Hematopoietic multipotent progenitor cell (in vitro differentiated cells): ENCODE measurements at places on chromosomes 13 and 19.

DNA sequence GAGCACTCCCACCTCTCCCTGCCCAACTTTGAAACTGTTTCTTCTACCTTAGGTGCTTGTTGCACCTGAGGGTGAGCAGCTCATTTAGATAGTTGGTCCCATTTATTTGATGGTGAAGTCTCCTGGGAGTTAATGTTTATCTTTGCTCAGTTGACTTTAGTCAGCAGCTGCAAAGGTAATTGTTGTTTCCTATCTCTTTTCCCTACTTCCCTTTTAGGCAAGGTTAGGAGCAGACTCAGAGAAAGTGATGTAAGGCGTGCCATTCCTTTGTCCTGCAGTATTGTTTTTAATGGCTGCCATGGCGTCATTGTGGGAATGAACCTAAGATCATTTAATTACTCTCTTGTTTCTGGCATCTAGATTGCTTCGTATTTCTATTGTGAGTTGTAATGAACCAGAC, 11.6 kb downstream of the AKAP11 start:
- no peak for DNase-seq

DNA sequence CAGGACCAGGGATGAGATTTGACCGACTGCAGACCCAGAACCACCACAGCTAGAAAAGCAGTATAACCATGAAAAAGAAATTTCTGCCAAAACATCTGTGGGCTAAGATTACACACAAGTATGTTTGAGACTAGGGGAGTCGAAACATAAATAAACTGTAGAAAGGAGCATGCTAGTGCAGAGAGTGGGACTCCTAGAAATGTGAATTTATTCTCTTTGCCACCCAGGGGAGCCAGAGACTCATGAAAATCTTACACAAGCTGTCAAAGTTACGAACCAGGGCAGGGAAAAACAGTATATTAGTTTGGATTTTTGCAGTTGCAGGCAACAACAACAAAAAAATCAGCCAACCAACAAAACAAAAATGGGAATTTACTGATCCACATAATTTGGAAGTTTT, 12.3 kb upstream of the HSPH1 start:
- no peak for DNase-seq

DNA sequence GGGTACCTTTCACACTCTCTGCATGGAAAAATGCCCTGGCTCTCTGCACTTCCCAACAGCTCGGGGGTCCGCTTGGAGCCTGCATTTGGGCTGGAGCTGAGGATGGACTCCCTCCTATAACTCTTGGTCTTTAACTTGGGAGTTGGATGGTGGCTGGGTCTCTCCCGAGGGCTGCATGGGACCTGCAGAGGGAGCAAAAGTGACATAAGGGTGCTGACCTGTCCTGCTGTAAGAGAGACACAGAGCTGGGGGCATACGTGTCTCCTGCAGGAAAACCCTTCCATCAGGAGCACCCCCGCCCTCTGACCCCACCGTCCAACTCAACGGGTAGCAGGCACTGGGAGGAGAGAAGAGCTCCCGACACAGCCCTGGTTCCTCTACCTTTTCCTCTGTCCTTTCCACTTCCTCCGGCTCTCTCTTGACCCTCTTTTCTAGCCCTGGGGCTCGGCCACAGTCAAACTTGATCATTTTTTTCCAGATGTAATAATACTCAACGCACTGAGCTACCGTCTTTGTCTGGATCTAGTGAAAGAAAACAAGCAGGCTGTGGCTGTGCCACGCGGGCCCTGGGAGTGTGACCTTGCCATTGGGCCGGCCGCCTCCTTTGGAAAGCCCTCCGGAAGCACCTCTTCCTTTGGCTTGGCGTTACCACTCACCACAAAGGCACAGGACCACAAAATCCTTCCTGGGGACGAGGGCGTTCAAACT, 6.8 kb upstream of the NAPA start:
- no peak for DNase-seq

- no peak for DNase-seq
These were observed 242.2 kb downstream of the B3GLCT start for GRCh38 chr13:31441800-31442510.

GRCh38 chr13:42377640-42378382, 105.9 kb downstream of the AKAP11 start:
- no peak for DNase-seq
